Activated CD4-positive, CD25-positive, alpha-beta regulatory T cell (primary cell): ENCODE measurements at places on chromosomes 16 and 17.

- no peak for DNase-seq
Measured at GRCh38 chr17:19470530-19471261, 59.7 kb downstream of the RNF112 start.

DNA sequence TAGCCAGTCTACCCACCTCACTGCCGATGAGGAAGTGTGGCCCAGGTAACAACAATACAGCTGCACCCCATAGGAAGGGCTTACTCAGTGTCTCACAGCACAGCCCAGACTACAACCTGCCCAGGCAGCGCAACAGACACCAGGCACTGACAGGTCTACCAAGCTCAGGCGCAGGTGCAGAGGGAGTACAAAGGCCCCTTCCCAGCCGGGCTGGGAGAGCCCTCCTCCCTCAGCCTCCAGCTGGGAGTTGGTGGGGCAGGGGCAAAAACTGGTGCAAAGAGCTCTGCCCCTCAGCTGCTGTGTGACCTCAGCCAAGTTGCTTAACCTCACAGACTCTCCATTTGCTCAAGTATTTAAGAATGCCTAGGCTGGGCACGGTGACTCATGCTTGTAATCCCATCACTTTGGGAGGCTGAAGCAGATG, 112.6 kb upstream of the LHX1 start:
- DNase-seq, result no peak

DNA sequence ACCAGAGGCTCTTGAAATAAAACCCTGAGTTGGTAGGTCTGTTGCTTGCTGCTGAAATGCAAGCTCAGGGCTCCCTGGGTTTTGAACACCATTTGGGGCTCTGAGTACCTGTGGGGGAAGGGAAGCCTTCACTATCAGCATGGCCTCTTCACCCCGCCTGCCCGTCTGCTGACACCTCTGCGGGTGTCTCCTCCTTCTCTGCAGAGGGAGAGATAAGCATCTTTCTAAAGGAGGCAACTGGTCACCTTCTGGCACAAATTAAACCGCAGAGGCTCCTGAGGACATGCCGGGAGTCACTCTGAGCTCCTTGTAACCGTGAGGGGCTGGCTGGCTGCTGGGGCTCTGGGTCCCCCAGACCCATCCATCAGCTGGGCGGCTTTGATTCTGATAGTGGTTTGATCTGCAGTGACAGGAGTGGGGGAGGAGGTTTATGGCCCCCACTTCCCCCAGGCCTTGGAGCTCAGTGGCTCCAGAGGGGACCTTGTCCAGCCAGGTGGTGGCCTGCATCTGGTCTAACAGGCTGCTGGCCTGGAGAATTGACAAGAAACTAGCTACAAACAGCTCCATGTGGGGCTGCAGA, 123.5 kb downstream of the IRF8 start:
- no peak for DNase-seq

- no peak for DNase-seq
Measured at GRCh38 chr17:21495281-21495680, 119.1 kb downstream of the KCNJ12 start.

DNA sequence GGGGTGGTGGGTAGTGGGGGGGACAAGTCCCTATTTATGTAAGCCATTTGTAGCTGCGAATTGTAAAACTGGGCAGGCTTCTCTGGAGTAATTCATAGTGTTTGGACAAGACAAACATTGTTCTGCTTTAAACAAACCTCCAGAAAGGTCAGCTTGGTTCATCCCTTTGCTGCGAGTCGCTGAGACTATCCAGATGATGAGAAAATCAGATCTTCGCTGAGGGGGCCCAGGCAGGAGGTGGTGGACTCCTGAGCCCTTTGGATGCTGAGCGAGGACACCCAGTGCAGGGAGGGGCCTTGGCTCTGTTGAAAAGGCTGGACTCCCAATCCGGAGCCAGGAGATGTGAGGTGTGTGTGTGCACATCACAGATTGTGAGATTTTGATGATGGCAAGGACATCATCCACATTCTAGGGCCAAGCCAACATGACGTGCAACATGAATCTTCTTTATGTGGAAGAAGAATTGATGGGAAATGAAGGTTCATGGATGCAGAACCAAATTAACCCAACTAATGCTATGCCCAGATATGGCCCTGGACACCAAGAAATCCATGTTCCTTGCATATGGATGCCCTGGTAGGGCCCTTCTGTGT, 15.0 kb upstream of the NTN1 start:
- no peak for DNase-seq

DNA sequence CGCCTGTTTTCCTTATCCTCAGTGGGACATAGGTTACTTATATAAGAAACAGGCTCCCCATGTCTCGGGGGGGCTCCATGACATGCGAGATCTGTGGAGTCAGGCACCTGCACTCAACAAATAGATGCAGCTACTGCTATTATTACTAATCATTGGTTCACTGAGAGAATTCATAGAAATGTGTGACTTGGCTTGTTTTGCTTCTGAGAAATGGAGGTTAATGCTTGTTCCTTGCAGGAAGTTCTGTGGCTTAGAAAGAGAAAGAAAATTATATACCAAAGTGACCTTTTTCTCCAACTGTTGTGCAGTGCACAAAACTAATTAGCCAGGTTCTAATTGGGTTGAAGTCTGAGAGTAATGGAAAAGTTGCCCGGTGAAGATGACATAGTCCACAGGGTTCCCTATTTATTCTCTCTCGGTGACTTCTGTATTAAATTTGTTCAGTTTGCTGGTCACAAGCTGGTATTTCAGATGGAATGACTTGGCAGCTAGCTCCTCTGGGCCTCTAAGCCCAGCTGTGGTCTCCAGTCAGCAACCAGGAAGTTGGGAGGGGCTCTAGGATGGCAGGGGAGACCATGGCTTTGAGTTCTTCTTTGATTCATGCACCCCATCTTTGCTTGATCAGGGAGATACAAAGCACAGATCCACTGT, 17.6 kb upstream of the MAF start:
- no peak for DNase-seq

DNA sequence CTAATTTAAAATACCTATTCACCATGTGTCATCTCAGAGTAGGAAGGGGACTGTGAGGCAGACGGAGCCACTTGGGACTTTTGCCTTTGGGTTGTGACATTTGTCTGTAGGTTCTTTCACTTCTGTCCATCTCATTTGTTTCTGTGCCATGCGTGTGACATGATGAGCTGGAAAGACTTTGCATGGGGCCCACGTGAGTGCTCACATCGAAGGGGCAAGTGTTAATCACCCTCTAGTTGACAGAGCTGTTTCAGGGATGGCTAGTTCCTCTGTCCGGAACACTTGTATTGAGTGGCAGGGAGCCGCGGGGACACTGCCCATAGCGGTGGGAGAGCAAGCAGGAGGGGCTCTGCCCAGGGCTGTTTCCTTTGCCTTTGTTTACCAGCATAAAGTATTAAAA, 112.0 kb downstream of the RPTOR start:
- no peak for DNase-seq

- no peak for DNase-seq
Measured at GRCh38 chr16:46796764-46797269, 34.2 kb downstream of the C16orf87 start.
